Left ventricle myocardium inferior (tissue), 1 donor: ENCODE measurements at places on chromosomes 2 and 18. TPM values are rescaled to one million over a fixed set of nuclear protein-coding genes. Genes with fewer than 3 reads are reported as not detected.

DNA sequence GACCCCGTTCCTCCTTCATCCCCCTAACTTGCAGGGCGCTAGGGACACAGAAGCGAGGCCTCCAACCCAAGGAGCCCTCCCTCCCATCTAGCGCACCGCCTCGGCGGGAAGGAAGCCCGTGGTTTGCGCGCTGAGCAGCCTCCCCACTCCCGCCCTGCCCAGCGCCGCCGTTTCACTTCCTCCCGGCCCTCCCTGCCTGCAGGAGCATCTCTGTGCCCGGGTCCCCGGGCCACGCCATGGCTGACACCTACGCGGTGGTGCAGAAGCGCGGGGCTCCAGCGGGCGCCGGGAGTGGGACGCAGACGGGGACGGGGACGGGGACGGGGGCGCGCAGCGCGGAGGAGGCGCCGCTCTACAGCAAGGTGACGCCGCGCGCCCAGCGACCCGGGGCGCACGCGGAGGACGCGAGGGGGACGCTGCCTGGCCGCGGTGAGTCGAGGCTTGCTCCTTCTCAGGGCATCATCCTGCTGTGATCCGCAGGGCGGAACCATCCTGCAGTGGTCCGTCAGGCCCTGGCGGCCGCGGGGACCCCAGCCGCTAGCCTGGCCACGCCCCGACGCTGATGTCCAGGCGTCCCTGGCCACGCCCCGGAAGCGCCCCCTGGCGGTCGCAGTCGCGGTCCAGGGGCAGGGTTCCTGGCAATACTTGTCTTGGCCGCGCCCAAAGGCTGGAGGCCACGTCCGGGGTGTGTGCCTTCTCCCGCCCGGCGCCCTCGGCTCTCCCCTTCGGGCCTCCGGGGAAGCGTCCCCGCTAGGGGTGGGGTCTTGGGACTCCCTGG, 16.4 kb downstream of the PTPN18 start:
- H3K4me3 ChIP-seq, result peak overlapping the region; percentile 86
- H3K27me3 ChIP-seq, result no peaks in the 10 kb centered on the region
- H3K36me3 ChIP-seq, result peaks cover 7% of the 10 kb centered on the region

- no peak overlapping the region for H3K4me3 ChIP-seq
- peak; percentile 50 for DNase-seq
- H3K36me3 ChIP-seq, result no peaks in the 10 kb centered on the region
- H3K27ac ChIP-seq, result peak overlapping the region; percentile 70
- H3K27me3 ChIP-seq, result no peaks in the 10 kb centered on the region
- peaks cover 32% of the 10 kb centered on the region for H3K4me1 ChIP-seq
These were observed 23.0 kb downstream of the DBI start for GRCh38 chr2:119389615-119390306.

The TOGARAM2 gene
- 51.9 TPM for total RNA-seq

- H3K27ac ChIP-seq, result no peak overlapping the region
- peak overlapping the region; percentile 65 for H3K4me3 ChIP-seq
- H3K27me3 ChIP-seq, result peaks cover 47% of the 10 kb centered on the region
- H3K4me1 ChIP-seq, result peaks cover 9% of the 10 kb centered on the region
- no peaks in the 10 kb centered on the region for H3K36me3 ChIP-seq
- DNase-seq, result no peak
These were observed 608 bp downstream of the CDH7 start for GRCh38 chr18:65751155-65752085.

DNA sequence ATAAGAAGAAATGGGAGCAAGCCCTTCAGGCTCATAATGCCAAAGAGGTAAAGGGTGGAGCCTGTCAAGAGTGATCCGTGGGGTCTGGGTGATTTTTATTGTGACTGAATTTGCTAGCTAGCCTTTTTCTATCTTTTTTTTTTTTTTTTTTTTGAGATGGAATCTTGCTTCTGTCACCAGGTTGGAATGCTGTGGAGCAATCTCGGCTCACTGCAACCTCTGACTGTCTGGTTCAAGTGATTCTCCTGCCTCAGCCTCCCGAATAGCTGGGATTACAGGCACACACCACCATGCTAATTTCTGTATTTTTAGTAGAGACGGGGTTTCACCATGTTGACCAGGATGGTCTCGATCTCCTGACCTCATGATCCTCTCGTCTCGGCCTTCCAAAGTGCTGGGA, 29.1 kb downstream of the DRC1 start:
- H3K4me3 ChIP-seq, result no peak overlapping the region
- no peak overlapping the region for H3K27ac ChIP-seq
- peaks cover 10% of the 10 kb centered on the region for H3K4me1 ChIP-seq
- no peak for DNase-seq
- no peaks in the 10 kb centered on the region for H3K36me3 ChIP-seq
- no peaks in the 10 kb centered on the region for H3K27me3 ChIP-seq

GRCh38 chr2:10228611-10229365, 73.9 kb upstream of the HPCAL1 start:
- H3K27ac ChIP-seq, result peak overlapping the region; percentile 60
- H3K4me1 ChIP-seq, result peaks cover 20% of the 10 kb centered on the region
- no peak for DNase-seq
- no peak overlapping the region for H3K4me3 ChIP-seq

GRCh38 chr2:63639344-63639743, 50.6 kb downstream of the MDH1 start:
- no peak for DNase-seq
- H3K27me3 ChIP-seq, result no peaks in the 10 kb centered on the region
- H3K4me1 ChIP-seq, result no peaks in the 10 kb centered on the region
- no peaks in the 10 kb centered on the region for H3K36me3 ChIP-seq
- no peak overlapping the region for H3K27ac ChIP-seq

The PIEZO2 gene
- total RNA-seq, result 0.33 TPM

DNA sequence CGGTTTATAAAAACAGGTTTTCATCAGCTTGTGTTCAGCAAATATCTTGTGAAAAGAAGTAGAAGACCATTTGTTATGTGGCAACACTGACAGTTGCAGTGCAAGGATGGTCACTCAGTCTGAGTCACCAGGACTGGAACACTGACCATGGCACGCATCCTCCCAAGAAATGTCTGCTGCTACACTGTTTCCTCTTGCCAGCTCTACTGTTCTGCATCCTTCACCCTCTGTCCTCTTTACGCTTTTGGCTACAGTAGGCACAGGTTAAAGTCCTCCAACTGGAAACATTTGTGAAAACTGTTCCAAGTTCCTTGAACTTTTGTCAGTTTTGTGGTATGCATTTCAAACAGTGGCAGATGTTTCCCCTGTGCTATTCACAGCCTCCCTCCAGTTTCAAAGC, 39.4 kb downstream of the OSR1 start:
- H3K27ac ChIP-seq, result no peak overlapping the region
- H3K4me3 ChIP-seq, result no peak overlapping the region
- no peak for DNase-seq
- no peaks in the 10 kb centered on the region for H3K4me1 ChIP-seq
- H3K27me3 ChIP-seq, result no peaks in the 10 kb centered on the region
- no peaks in the 10 kb centered on the region for H3K36me3 ChIP-seq

DNA sequence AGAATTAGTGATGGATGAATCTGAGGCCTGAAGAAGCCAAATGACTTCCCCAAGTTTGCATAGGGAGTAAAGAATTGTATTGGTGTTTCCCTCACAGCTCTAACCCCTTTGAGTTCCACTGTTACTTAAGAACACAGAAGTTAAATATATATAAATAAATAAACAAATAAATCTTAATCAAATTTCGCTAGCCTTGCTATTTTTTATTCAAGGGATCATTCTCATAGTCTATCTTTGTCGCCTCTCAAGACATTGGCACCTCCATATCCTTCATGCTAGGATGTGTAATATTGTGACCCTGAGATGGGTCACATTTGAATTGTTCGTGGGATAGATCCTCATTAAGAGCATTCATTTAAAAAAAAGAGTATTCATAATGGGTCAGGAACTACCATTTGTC, 121.3 kb upstream of the HNMT start:
- no peak overlapping the region for H3K4me3 ChIP-seq
- H3K36me3 ChIP-seq, result no peaks in the 10 kb centered on the region
- DNase-seq, result no peak
- peaks cover 5% of the 10 kb centered on the region for H3K27me3 ChIP-seq

DNA sequence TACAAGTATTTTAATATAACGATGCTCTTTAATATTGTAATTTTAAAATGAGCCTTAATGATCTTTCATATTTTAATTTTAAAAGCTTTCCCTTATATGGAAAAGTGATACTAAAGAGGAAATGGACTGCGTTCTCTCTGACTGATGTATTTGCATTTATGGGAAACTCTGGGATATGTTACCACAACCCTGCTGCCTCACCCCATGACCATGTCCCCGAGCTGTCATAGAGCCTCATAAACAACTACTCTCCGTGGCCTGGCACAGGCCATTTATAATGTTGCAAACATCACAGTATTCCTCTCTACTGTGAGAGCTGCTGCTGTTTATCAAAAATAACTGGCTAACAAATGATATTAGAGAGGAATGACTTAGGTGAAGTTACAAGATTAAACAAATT, 75.8 kb upstream of the SEC11C start:
- no peak for DNase-seq
- no peaks in the 10 kb centered on the region for H3K36me3 ChIP-seq
- no peak overlapping the region for H3K4me3 ChIP-seq
- H3K4me1 ChIP-seq, result peaks cover 20% of the 10 kb centered on the region
- H3K27ac ChIP-seq, result peak overlapping the region; percentile 28
- H3K27me3 ChIP-seq, result no peaks in the 10 kb centered on the region

- DNase-seq, result no peak
- no peak overlapping the region for H3K4me3 ChIP-seq
- no peak overlapping the region for H3K27ac ChIP-seq
- peaks cover 5% of the 10 kb centered on the region for H3K27me3 ChIP-seq
These were observed 728.6 kb upstream of the KLHL29 start for GRCh38 chr2:22656426-22656825.

DNA sequence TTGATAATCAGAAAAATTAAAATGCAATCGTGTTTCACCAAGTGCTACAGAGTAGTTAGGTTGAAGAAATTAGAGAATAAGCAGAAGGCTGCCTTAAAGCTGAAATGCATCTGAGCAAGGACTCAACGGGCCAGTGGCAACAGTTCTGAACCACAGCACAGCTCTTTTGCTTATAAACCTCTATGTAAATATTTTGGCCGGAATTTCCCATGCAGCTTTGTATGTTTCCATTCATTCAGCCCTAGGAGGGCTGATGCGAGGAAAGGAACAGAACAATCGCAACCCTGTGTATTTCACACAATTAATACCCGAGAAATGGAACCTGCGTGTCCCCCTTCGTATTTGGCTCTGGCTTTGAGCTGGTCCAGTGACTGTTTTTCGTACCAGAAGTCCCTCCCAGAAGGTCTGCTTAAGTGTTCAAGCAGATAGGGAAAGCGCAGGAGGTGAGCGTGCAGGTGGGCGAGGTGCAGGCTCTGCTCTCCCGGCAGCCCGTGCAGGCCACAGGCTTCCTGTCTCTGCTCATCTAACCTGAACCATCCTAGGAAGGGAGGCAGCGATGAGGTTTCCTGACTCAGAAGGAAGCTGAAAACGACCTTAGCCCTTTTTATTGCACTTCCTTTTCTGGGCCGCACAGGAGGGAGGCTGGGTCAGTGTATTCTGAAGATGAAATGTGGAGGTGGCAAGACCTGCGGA, 67.3 kb downstream of the ASB1 start:
- H3K4me3 ChIP-seq, result no peak overlapping the region
- no peaks in the 10 kb centered on the region for H3K36me3 ChIP-seq
- no peak overlapping the region for H3K27ac ChIP-seq
- no peaks in the 10 kb centered on the region for H3K4me1 ChIP-seq
- peaks cover 62% of the 10 kb centered on the region for H3K27me3 ChIP-seq

- DNase-seq, result no peak
- peaks cover 22% of the 10 kb centered on the region for H3K27me3 ChIP-seq
- no peaks in the 10 kb centered on the region for H3K4me1 ChIP-seq
- no peak overlapping the region for H3K27ac ChIP-seq
These were observed 20.5 kb upstream of the FAM110C start for GRCh38 chr2:66853-67252.

The NPAS2 gene
- total RNA-seq, result 51.0 TPM

GRCh38 chr2:98773907-98774306, 43.0 kb upstream of the MGAT4A start:
- H3K27ac ChIP-seq, result no peak overlapping the region
- H3K4me1 ChIP-seq, result peaks cover 17% of the 10 kb centered on the region
- H3K36me3 ChIP-seq, result no peaks in the 10 kb centered on the region

DNA sequence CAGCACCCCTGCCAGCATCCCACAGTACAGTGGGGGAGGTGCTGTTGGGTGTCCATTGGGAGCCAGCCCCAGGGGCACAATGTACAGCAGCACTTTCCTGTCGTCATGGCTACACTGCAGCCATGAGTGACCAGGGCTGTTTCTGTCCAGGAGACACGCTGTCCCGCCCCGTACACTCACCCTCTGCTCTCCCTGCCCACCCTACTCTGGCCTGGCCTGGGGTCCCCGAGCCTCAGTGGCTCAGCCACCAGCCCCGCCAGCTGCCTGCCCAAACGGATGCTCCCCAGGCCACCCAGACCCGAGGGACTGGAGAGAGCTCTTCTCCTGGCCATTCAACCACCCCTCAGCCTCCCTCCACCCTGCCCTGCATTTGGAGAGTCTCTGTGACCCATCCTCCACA, 9.3 kb downstream of the TEKT4 start:
- DNase-seq, result no peak
- H3K36me3 ChIP-seq, result no peaks in the 10 kb centered on the region
- H3K4me3 ChIP-seq, result no peak overlapping the region
- H3K27ac ChIP-seq, result no peak overlapping the region

The EPAS1 gene
- total RNA-seq, result 205 TPM

DNA sequence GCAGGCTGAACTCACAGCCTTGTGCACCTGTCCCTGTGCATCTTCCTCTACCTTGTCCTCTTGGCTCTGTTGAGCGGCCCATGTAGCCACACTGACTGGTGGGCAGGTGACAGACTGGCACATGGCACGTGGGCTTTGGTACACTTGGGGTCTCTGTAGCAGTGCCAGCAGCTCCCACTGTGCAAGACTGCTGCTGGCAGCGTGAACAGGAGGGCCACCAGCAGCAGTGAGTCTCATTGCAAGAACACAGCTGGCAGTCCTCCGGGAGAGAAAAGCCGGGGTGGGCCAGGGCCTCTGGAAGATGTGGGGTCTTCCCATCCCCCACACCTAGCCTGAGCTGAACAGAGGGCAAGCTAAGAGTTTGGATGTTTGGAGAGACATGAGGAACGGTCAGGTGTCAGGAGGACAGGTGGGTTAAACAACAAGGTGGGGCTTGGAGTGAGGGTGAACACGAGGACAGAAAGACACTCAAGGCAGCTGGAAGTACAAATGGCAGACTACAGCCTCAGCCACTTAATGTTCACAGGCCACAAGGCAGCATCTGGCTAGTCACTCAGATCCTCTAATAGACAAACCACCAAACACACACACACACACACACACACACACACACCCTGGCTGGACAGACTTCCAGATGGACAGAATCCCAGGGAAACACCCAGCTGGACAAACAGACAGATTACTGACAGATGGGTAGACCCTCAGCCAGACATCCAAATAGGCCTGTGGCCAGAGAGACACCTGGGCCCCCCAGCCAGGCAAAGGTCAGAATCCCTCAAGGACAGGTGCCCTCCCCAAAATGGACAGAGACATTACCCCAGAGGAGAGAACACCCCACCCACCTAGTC, 2.3 kb upstream of the PTPN18 start:
- H3K36me3 ChIP-seq, result peaks cover 7% of the 10 kb centered on the region
- no peak overlapping the region for H3K4me3 ChIP-seq
- no peaks in the 10 kb centered on the region for H3K27me3 ChIP-seq

The SPATS2L gene
- total RNA-seq, result 54.9 TPM

The OR6B2 gene
- not detected for total RNA-seq

The DNER gene
- total RNA-seq, result 2.3 TPM
